Osteoblast (primary cell): ENCODE measurements at places on chromosomes 6 and 20. TPM values are rescaled to one million over a fixed set of nuclear protein-coding genes. Genes with fewer than 3 reads are reported as not detected.

The GDAP1L1 gene
- 0.72 TPM in 1 of 2 replicates, not detected in the other for total RNA-seq

The CLVS2 gene
- total RNA-seq, result not detected in 2 replicates

The GSTA2 gene
- not detected in 2 replicates for total RNA-seq

The ATP9A gene
- total RNA-seq, result 46.0 and 48.9 TPM in 2 replicates

The CPXM1 gene
- under 0.01 and 0.88 TPM in 2 replicates for total RNA-seq

The DLL1 gene
- total RNA-seq, result 0.29 and 0.36 TPM in 2 replicates

The IRF4 gene
- total RNA-seq, result under 0.01 TPM in 2 replicates

The DLK2 gene
- total RNA-seq, result 0.29 TPM in 1 of 2 replicates, not detected in the other

The SPATS1 gene
- total RNA-seq, result not detected in 2 replicates

The TRIM31 gene
- not detected in 2 replicates for total RNA-seq

The WFDC12 gene
- not detected in 2 replicates for total RNA-seq

The MSH5 gene
- total RNA-seq, result 12.4 and 13.0 TPM in 2 replicates

The MYLK4 gene
- 0.36 and 0.88 TPM in 2 replicates for total RNA-seq

The ADAT2 gene
- total RNA-seq, result 2.2 and 3.8 TPM in 2 replicates

The COL9A3 gene
- not detected in 2 replicates for total RNA-seq

The RFX6 gene
- not detected in 2 replicates for total RNA-seq

The KCNG1 gene
- total RNA-seq, result 13.6 and 16.3 TPM in 2 replicates

The OXT gene
- total RNA-seq, result not detected in 2 replicates

The LY6G6C gene
- not detected in 2 replicates for total RNA-seq
